ENCODE measurements at places on chromosomes 1 and 21.

DNA sequence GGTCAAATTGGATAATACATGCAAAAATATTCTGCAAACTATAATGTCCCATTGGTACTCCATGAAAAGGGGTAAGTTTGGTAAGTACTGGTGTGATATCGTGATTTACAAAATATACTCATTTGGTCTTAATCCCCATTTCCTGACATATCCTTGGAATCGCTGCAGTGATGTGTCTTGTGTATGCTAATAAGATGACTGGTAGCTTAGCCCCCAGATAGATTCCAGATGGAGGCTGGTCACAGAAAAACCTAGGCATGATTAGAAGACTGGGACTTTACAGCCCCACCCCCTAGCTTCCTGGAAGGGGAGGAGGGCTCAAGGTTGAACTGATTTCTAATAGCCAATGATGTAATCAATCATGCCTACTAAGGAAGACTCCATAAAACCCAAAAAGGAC, 3.0 kb downstream of the VAMP4 start:
- DNase-seq, result no peak

GRCh38 chr1:20574686-20575540, 14.0 kb upstream of the CDA start:
- DNase-seq, result peak; percentile 6

DNA sequence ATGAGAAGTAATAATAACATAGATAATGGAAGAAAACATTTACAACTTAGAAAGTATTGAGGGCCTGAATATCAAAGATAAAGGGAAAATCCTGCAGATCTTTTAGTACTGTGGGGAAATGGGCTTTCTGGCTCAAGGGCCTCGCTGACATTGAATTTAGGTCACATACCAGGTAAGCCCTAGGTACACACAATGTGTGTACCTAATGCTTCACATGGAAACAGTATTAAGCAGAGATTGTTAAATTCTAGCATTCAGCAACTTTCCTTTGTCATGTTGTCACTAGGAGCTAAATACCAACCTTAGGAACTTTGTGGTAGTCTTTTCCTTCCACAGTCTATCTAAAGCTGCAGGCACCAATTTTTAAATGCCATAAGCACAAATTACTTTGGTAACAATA, 49.7 kb downstream of the ODF2L start:
- no peak for DNase-seq

- DNase-seq, result no peak
Measured at GRCh38 chr1:20069874-20070273, at the start of gene PLA2G5. Gene PLA2G5, plus strand, starts transcription at chr1:20070194. Its CDS starts 14,637 bp downstream, at chr1:20084831.

GRCh38 chr1:215807218-215807617, 240.1 kb downstream of the KCTD3 start:
- DNase-seq, result no peak

- no peak for DNase-seq
Measured at GRCh38 chr1:108129999-108130398, 70.1 kb downstream of the SLC25A24 start.

DNA sequence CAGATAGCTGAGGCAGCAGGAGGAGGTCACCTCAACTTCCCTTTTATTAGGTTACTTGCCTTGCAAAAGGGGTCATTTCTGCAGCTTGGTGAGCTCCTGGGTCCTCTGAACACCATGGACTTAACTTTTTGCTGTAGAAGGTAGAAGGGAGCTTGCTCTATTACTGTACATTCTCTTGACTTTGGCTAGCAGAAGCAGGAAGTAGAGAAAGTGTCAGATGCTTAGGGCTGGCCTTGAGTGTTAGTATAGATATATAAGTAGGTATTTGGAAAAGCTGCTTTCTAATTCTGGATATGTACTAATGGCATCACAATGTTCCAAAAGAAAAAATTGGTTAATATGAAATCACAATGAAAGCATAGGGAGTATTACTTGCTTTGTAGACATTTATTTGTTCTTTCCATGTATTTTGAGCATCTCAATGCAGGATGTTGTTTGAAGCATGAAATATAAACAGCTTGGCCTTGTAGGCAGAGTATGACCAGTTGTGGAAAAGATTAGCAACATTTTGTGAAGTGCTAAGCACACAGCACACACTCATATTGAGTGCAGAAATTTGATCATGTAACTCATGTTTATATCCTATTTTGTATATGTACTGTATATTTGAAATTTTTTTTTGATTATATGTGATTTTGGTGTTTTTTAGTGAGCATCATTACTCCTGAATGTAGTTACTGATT, 108.8 kb downstream of the DYRK1A start:
- DNase-seq, result no peak

- DNase-seq, result no peak
Measured at GRCh38 chr1:24586970-24587820, 31.3 kb downstream of the NCMAP start.

GRCh38 chr1:164602480-164603093, 43.6 kb downstream of the PBX1 start:
- DNase-seq, result no peak

DNA sequence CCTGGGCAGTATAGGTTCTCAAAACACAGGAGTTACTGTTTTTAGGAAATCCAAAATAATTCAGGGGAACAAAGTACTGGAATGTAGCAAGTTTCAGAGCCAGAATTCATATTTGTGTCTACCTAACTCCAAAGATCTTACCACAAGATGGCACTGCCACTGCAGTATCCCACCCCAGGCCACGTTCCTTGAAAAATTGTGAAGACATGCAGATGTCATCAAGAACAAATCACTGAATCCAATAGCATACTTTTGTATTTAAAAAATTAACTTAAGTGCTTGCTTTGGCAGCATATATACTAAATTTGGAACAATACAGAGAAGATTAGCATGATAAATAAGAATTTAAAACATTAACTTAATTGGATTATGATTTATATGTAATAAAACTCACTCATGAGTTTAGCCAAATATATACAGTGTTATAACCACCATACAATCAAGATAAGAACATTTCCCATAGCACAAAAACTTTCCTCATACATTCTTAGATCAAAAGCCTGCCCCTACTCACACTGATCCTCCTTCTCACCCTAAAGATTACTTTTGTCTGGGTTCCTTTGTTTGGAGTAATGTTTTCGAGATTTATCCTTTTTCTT, 209.9 kb downstream of the FAF1 start:
- DNase-seq, result no peak

DNA sequence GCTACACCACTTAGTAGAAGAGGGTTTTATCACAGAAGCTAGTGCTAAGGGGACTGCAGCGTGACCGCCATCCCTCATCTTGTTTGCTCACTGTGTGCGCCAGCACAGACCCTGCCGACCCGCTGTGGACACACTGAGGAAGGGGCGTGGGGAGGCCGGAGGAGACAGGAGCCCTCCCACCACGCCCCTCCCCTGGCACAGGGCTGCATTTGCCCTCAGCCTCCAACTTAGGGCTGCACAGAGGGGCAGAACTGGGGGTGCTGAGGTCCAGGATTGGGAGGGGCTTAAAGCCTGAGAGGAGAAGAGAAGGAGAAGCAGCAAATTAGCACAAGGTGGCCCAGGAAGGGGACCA, 37.2 kb downstream of the RRP1 start:
- DNase-seq, result no peak

DNA sequence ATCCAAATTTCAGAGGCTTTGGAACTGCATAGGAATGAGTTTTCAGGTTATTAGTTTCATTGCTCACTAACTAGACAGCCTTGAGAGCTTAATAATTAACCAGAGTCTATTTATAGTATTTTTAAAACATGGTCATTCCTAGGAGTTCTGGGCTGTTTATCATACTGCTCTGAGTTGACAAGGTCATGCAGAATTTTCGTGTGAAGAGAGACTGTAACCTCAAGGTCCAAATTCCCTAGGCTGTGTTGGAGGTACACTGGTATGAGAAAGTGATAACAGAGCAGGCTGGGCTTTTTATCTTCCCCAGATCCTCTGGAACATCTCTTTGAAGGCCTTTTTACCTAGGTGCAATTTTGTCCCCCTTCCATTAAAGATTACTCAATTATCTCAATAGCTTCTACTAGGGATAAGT, 736.3 kb downstream of the LTN1 start:
- no peak for DNase-seq

DNA sequence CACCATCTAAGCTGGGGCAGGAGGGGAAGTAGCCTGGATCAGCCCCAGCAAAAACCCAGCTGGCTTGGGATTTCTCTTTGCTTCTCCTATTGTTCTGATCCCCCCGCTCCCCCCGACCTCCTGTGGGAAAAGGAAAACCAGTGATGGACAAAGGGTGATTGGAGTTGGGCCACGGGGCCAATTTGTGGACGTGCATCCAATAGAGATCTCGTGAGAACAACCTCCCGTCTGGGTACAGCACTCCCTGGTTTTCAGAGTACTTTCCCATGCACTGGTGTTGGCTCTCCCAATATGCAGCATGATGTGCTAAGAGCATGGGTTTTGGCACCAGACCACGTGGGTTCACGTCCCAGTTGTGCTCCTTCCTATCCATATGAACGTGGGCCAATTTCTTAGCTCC, 9.0 kb downstream of the BLACAT1 start:
- DNase-seq, result no peak

- DNase-seq, result no peak
Measured at GRCh38 chr1:86714561-86715244, 10.3 kb downstream of the SH3GLB1 start.

Measured in stimulated activated CD8-positive, alpha-beta memory T cell treated with anti-CD3 and anti-CD28 coated beads, Interleukin-7, amount 100 ng/mL, for 1 hour (primary cell).